ENCODE measurements at places on chromosomes 6 and 20.

- DNase-seq = no peak
Observed at GRCh38 chr6:1781152-1781816, 171.6 kb downstream of the FOXC1 start.

GRCh38 chr6:19322691-19323485, 514.3 kb upstream of the ID4 start:
- DNase-seq = no peak

GRCh38 chr6:151288712-151289398, 49.1 kb downstream of the AKAP12 start:
- no peak for DNase-seq

DNA sequence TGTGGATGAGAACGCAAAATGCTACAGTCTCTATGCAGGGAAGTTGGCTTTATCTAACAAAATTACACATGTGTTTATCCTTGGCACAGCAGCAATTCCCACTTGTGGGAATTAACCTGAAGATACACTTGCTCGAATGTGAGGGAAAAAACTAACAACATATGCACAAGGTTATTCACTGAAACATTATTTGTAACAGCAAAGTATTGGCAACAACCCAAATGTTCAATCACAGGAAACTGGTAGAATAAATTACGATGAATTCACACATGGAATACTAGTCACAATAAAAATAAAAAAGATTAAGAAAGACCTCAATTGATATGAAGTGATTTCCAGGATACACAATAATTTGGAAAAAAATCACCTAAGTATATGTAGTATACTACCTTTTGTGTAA, 68.1 kb upstream of the OGFRL1 start:
- no peak for DNase-seq

DNA sequence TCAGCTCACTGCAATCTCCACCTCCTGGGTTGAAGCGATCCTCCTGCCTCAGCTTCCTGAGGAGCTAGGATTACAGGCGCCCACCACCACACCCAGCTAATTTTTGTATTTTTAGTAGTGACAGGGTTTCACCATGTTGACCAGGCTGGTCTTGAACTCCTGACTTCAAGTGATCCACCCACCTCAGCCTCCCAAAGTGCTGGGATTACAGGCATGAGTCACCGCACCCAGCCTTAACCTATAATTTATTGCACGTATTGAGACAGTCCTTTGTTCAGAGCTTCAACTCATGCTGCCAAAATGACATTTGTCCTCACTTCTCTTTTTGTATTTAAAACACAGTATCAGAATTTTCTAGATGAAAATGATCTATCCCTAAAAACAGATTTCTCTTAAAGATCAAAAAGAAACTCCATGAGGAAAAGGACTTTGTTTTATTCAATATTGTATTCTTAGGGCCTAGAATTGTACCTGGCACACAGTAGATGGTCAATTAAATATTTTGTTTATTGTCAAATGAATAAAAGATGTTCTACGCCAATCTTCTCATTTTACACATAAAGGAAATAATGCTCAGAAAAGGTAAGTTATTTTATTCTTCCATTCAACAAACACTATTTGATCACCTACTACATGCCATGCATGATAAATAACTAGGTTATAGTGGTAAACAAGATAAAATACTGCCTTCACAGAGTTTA, 10.8 kb downstream of the SERAC1 start:
- no peak for DNase-seq

- DNase-seq = peak; percentile 74
Observed at GRCh38 chr6:99424761-99425646, at the start of gene PNISR. PNISR (minus strand) TSS chr6:99425308; CDS start chr6:99414659, 10,649 bp downstream.

DNA sequence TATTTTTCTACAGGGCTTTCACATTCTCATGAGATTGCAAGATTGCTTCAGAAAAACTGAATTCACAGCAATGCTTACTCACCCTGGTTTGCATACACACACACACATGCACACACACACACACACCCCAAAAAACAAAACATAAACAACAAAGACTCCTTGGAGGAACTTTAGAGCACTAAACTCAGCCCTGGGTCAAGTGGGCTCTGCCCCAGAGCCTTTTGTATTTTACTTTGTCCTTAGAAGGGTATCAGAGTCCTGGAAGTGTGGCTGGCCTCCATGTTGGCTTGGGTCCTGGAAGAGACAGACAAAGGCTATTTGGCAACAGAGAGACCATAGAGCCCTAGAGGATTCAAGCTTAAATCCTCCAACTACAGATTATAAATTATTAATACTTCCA, 8.0 kb upstream of the CST9 start:
- DNase-seq = no peak

DNA sequence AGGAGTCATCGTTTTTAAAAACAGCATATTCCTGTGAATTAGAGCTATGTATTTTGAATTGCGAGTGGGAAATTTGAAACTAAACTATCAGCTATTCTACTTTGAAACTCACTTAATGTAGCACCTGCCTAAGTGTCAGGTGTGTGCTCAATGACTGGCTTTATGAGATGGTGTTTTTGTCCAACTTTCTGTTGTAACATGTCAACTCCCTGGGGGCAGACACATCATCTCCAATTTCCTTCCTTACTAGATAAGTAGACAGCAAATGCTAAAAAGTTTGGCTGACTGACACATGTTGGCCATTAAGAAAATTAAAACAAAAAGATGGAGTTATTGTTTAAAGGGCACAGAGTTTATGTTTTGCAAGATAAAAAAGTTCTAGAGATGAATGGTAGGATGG, 226.9 kb downstream of the TFAP2B start:
- no peak for DNase-seq

GRCh38 chr6:13181393-13181792, 146.9 kb downstream of the TBC1D7 start:
- DNase-seq = no peak

- no peak for DNase-seq
Observed at GRCh38 chr6:80793411-80793810, 686.9 kb downstream of the BCKDHB start.

DNA sequence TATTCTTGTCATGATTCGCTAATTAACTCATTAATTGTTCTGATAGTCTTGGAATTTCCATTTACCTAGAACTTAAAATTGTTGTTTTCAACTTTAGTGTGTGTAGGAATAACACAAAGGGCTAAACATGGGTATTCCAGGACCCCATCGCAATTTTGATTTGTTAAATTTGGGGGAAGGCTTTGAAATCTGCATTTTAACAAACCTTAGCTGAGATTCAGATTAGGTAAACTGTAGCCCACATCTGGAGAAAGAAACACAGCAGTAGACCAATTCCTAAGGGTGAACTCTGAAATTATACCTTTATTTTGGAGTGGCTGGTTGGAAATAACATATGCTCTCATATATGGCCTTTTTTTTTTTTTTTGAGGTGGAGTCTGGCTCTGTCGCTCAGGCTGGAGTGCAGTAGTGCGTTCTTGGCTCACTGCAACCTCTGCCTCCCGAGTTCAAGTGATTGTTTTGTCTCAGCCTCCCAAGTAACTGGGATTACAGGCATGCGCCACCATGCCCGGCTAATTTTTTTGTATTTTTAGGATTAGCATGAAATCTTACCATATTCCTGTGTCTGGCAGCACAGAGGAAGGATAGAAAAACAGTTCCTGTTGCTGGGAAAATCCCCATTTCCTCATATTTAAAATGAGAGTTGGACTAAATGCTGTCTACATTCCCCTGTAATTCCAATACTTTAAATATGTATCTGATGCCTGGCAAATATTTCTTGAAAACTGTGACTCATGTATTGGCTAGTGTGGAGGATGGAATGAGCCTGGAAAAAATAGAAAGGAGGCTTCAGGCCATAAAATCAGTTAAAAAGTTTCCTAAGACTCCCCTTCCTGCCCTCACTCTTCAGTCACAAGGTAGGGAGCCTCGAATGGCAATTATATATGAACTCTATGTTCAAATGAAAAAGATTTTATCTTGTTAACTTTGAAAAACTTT, 96.7 kb upstream of the FAM184A start:
- no peak for DNase-seq

DNA sequence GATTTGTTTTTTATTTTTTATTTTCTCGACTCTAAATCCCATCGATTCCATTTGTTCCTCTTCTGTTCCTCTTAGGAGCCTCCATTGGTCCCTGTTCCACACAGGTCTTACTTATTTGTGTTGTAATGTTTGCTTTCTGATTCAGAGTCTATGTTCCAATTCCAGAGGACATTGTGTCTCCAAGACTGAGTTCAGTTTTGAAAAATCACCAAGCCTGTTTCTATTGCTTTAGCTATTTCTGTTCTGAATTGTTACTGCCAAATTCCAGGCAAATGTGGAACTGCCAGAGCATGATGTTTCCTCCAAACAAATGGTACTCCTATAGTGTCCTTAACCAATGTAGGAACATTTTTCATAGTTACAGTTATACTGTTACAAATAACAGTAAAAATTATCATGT, 270.9 kb upstream of the SPTLC3 start:
- DNase-seq = no peak

DNA sequence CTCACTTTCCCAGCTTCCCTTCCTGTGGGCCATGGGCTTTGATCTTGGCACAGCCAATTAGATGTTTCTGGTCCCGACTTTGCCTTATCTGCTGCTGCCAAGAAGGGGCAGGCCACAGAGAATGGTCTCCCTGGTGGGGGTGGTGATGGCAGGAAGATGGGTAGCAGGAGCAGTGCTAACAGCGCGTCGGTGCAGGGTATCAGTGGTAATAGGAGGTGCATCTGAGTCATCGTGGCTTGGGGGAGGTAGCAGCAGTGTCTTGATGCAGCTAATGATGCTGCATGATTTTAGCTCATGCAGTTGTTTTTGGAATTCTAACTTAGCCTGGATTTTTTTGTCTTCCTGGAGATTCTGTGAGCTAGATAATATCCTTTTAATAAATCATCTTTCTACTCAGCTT, 18.9 kb upstream of the MAS1 start:
- DNase-seq = peak; percentile 11

GRCh38 chr6:115768500-115768899, 292.2 kb downstream of the FRK start:
- DNase-seq = no peak

GRCh38 chr6:90494067-90494780, 92.6 kb downstream of the MAP3K7 start:
- DNase-seq = no peak

DNA sequence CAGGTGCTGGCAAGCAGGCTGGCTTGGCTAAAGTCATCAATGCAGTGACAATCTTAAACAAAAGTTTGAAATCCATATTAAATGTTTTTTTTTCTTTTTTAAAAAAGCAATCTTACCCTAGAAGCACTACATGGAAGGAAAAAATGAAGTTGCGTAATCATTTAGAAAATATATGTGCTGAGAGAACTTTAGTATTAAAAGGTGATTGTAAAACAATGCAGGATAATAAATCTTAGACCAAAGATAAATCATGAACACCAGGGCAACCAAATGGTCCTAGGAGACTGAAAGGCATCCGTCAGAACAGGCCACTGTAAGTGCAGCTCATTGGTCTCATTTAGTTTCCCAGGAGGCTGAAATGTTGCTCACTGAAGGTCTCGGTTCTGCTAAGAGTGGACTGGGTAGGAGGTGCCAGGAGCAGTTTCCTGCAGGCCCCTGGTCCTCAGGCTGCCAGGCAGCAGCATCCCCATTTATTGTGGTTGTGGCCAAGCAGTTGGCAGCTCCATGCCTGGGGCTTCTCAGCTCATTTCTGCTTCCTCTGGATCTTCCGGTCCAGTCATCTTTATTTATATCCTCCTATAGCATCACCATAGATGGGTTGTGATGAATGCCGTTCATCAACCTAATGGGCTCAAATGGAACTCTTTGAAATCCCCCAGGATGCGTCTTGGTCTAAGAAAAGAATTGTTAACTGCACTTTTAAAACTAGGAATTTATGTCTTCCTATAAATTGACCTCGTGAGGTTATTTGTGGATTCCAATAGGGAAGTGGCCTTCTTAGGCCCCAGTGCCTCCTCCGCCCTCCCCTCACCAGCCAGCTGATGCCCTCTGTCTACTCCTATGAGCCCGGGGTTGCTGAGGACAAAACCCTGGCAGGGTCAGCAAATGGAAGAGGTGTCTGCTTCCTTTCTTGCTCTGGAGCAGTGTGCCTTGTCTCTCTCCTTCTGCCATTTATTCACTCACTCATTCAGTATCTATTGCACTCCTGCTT, 269.0 kb downstream of the UST start:
- no peak for DNase-seq

GRCh38 chr20:33411242-33411641, 9.9 kb upstream of the CDK5RAP1 start:
- DNase-seq = no peak

DNA sequence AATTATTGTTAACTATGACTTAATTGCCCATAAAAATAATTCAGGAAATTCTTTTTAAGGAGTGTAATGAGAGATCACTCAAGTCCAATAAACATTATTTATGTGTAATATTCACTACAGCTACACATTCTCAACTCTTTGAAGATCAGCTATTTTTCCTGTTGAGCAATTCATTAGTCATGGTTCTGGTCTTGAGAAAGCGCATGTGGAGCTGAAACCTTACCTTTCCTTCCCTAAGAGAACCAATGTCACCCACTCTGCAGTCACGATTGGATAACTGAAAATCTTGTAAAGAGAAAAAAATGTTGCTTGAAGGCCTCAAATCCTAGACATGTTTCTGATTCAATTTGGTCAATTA, 736.9 kb upstream of the MARCKS start:
- no peak for DNase-seq

GRCh38 chr20:63312690-63313348, 19.8 kb downstream of the COL20A1 start:
- DNase-seq = no peak

GRCh38 chr6:36975231-36976006, 10.6 kb downstream of the MTCH1 start:
- no peak for DNase-seq

DNA sequence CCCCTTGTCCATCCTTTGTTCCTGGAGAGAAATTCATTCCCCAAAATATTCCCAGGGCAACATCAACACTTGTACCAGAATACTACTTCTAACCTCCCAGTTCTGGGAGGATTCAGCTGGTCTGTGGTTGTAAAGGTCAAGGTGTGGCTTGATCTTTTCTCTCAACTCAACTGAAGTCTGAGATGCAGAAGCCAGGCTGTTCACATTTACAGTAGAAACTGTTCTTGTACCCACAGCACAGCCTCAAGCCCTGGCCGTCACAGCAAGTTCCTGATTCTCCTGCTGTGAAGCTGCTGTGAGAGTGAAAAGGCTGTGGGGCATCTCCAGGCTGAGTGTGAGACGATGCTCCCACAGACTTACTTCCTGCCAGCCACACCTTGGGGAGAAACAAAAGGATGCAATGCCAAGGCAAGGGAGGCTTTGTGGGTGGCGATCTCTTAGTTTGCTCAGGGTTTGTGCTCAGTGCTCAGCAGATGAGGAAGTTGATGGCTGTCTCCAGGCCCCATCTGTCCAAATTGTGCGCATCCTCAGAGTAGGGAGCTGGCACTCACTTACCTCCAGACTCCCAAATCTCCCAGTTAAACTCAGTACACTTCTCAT, 143.9 kb upstream of the FOXA2 start:
- no peak for DNase-seq

- DNase-seq = no peak
Observed at GRCh38 chr6:41636833-41637193, 1.5 kb upstream of the MDFI start.

- DNase-seq = peak; percentile 46
Observed at GRCh38 chr6:134178161-134179044, 126.0 kb upstream of the SLC2A12 start.

All from stimulated activated CD8-positive, alpha-beta memory T cell treated with anti-CD3 and anti-CD28 coated beads, Interleukin-15, amount 100 ng/mL, for 48 hours (primary cell).